ENCODE measurements at places on chromosomes 2 and 18. TPM values are rescaled to one million over a fixed set of nuclear protein-coding genes. Genes with fewer than 3 reads are reported as not detected.
A peak's percentile ranks its signal among the peaks of the same experiment; 100 is the strongest.

- no peaks in the 10 kb centered on the region for H3K36me3 ChIP-seq
- H3K4me1 ChIP-seq, result peaks cover 18% of the 10 kb centered on the region
- DNase-seq, result peak; percentile 37
- H3K4me3 ChIP-seq, result peak overlapping the region; percentile 97
Observed at GRCh38 chr2:196927376-196928225, 1.1 kb upstream of the PGAP1 start.

BOLL gene
- total RNA-seq, result not detected

GRCh38 chr18:12654971-12655370, 2.9 kb downstream of the SPIRE1 start:
- no peak for DNase-seq
- no peak overlapping the region for H3K4me3 ChIP-seq
- no peaks in the 10 kb centered on the region for H3K36me3 ChIP-seq
- H3K27me3 ChIP-seq, result peaks cover 13% of the 10 kb centered on the region
- no peak overlapping the region for H3K27ac ChIP-seq
- H3K4me1 ChIP-seq, result peaks cover 7% of the 10 kb centered on the region

- H3K27me3 ChIP-seq, result peaks cover 3% of the 10 kb centered on the region
- H3K4me3 ChIP-seq, result no peak overlapping the region
- H3K36me3 ChIP-seq, result no peaks in the 10 kb centered on the region
- no peak overlapping the region for H3K27ac ChIP-seq
Observed at GRCh38 chr18:12099160-12099559, 5.5 kb downstream of the ANKRD62 start.

GRCh38 chr2:85737481-85737880, 16.3 kb upstream of the ATOH8 start:
- no peaks in the 10 kb centered on the region for H3K36me3 ChIP-seq
- no peak overlapping the region for H3K4me3 ChIP-seq
- peaks cover 31% of the 10 kb centered on the region for H3K27me3 ChIP-seq
- H3K27ac ChIP-seq, result no peak overlapping the region
- H3K4me1 ChIP-seq, result no peaks in the 10 kb centered on the region

DNA sequence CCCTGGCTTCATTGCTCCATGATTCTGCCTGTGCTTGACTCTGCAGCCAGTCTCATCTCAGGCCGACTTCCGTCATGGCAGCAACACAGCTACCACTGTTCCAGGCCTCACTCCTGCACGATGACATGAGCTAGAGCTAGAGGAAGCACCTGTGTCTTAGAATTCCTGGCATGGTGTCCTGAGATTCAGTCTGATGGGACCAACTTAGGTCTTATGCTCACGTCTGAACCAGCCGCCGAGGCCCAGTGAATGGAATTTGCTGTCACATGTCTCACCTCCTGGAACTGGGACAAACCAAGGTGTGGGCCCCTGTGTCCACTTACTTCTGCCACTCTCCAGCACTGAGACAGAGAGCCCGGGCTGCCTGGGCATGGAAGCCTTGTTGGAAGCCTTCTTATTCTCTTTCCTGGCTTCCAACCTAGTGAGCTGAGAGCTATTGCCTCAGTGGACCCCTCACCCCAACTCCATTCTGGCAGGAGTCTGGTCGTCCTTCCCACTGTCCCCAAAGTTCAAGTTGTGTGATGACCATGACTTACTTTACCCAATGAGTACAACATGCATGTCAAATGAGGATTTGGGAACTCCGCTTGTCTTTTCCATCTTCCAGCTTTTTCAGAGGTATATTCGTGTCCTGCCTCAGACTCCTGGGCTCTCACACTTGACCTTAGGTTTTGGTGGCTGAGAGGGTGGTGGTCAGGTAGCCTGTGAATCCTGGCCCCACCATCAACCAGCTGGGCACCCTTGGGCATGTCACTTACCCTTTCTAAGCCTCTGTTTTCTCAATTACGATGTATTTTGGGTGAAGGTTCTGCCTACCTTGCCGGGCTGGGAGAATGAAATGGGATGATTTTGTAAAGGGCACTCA, 39.1 kb upstream of the HS6ST1 start:
- no peak overlapping the region for H3K27ac ChIP-seq
- H3K4me3 ChIP-seq, result no peak overlapping the region
- H3K4me1 ChIP-seq, result no peaks in the 10 kb centered on the region
- DNase-seq, result no peak
- H3K36me3 ChIP-seq, result no peaks in the 10 kb centered on the region

B3GNT7 gene
- total RNA-seq, result 0.30 TPM

- H3K4me1 ChIP-seq, result peaks cover 13% of the 10 kb centered on the region
- peak overlapping the region; percentile 51 for H3K4me3 ChIP-seq
- H3K36me3 ChIP-seq, result no peaks in the 10 kb centered on the region
- DNase-seq, result no peak
- no peak overlapping the region for H3K27ac ChIP-seq
Observed at GRCh38 chr2:241218131-241219029, 29.9 kb downstream of the ANO7 start.

Data from T-cell (primary cell).